ENCODE measurements at places on chromosomes 2 and 18.
A peak's percentile ranks its signal among the peaks of the same experiment; 100 is the strongest.

DNA sequence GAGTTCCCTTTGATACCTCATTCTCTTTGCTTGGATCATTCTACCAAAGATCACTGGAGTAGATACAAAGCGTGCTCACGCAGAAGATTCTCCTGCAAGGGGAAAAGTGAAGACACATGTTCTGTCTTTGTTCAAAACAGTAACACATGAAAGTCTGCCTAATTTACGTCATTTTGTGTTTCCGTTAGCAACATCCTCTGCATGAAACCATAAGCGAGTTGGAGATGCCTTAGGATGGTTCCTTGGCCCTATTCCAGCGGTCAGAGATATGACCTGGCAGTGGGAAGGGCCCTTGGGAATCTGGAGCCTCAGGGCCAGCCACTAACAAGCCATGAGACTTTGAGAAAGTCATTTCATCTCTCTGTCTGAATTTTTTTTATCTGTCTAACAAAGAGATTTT is 180.9 kb upstream of the TWIST2 start:
- no peak for DNase-seq
- H3K27ac ChIP-seq: no peak overlapping the region
- no peaks in the 10 kb centered on the region for H3K36me3 ChIP-seq
- no peak overlapping the region for H3K4me3 ChIP-seq

- H3K36me3 ChIP-seq: peaks cover 47% of the 10 kb centered on the region
- H3K4me1 ChIP-seq: peaks cover 11% of the 10 kb centered on the region
- peak within 1 kb of the TSS; percentile 18 for H3K27ac ChIP-seq
- H3K27me3 ChIP-seq: no peaks in the 10 kb centered on the region
- no peak within 1 kb of the TSS for H3K4me3 ChIP-seq
Observed at GRCh38 chr2:74379851-74380789, at the start of gene DCTN1. Gene DCTN1, minus strand, starts transcription at chr2:74380311. Its CDS starts 274 bp downstream, at chr2:74380037.

GRCh38 chr18:52499644-52500043 is 159.6 kb downstream of the DCC start:
- no peaks in the 10 kb centered on the region for H3K4me1 ChIP-seq
- H3K27ac ChIP-seq: no peak overlapping the region
- H3K36me3 ChIP-seq: no peaks in the 10 kb centered on the region
- H3K27me3 ChIP-seq: no peaks in the 10 kb centered on the region
- no peak for DNase-seq

DNA sequence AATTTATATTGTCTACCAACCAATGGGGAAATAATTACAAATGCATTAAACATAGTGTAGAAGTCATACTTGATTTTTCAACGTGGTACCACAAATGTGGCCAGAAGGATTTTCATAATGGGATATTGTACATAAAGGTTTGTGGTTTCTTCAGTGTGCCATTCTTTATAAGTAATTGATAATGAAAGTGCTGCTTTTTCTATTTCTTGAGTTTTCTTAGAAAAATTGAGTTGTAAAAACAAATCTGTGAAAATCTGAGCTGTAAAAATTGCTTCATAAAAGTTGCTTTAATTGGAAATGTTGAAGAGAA is 103.6 kb downstream of the KYNU start:
- no peak for DNase-seq
- no peak overlapping the region for H3K4me3 ChIP-seq
- peaks cover 20% of the 10 kb centered on the region for H3K27me3 ChIP-seq
- H3K27ac ChIP-seq: no peak overlapping the region
- H3K4me1 ChIP-seq: no peaks in the 10 kb centered on the region

DNA sequence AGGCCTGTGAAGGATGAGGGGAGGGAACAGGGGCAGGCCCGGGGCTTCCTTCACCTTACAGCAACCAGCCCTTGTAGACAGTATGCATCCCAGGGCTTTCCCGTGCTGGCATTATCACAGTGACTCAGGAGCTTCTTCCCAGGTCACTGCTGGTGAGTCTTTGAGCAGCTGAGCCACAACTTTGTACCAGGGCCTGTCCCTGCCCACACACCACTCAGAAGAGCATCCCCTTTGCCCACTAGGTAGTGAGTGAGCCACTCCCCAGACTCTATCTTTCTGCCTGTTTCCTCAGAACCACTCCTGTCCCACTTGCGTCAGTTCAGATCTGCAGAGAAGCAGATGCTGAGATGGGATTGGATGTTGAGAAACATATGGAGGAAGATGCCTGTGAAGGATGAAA is 69.6 kb upstream of the ALPP start:
- no peaks in the 10 kb centered on the region for H3K27me3 ChIP-seq
- peaks cover 35% of the 10 kb centered on the region for H3K4me1 ChIP-seq
- DNase-seq: no peak
- peaks cover 14% of the 10 kb centered on the region for H3K36me3 ChIP-seq
- peak overlapping the region; percentile 80 for H3K27ac ChIP-seq

DNA sequence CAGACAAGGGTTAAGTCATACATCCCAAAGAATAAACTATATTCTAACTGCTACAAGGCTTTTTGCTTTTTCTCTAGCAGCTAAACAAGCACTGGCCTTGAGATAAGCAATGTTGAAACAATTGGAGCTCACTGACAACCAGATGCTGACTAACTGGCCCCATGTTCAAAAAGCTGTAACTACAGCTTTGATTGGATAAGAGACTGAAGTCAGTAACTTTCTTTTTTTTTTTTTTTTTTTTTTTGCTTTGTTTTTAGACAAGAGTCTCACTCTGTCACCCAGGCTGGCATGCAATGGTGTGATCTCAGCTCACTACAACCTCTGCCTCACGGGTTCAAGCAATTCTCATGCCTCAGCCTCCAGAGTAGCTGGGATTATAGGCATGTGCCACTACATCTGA is 45.4 kb upstream of the TMEM163 start:
- no peak for DNase-seq
- no peaks in the 10 kb centered on the region for H3K36me3 ChIP-seq
- no peak overlapping the region for H3K27ac ChIP-seq

DNA sequence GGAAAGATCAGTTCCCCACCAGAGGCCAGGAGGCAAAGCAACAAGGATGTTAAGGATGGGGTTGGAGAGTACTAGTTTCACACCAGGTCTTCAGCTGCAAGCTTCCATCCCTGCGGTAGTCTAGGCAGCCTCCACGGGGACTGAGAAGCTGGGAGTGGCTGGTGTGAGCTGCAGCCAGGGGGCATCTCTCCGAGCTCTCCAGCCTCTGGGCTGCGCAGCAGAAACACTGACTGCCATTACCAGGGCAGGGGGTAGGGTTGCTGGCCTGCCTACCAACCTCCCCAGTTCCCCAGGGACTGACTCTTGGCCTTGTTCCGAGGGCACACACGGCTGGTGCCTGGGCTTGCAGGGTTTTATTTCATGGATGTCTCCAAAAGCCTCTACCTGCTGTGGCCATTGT is 15.9 kb downstream of the GATA6 start:
- no peaks in the 10 kb centered on the region for H3K36me3 ChIP-seq
- H3K4me1 ChIP-seq: no peaks in the 10 kb centered on the region
- no peak for DNase-seq
- H3K27ac ChIP-seq: no peak overlapping the region
- peaks cover 20% of the 10 kb centered on the region for H3K27me3 ChIP-seq
- H3K4me3 ChIP-seq: no peak overlapping the region

- H3K27me3 ChIP-seq: peaks cover 4% of the 10 kb centered on the region
- no peak overlapping the region for H3K27ac ChIP-seq
- H3K36me3 ChIP-seq: no peaks in the 10 kb centered on the region
- no peak for DNase-seq
- H3K4me1 ChIP-seq: no peaks in the 10 kb centered on the region
Observed at GRCh38 chr2:53473236-53473635, 294.4 kb upstream of the CHAC2 start.

GRCh38 chr18:43009674-43010073 is 105.8 kb downstream of the RIT2 start:
- no peaks in the 10 kb centered on the region for H3K4me1 ChIP-seq
- no peaks in the 10 kb centered on the region for H3K36me3 ChIP-seq
- no peaks in the 10 kb centered on the region for H3K27me3 ChIP-seq
- no peak overlapping the region for H3K27ac ChIP-seq
- DNase-seq: no peak
- H3K4me3 ChIP-seq: no peak overlapping the region

GRCh38 chr2:191316246-191316994 is 71.2 kb downstream of the MYO1B start:
- no peak overlapping the region for H3K27ac ChIP-seq
- no peaks in the 10 kb centered on the region for H3K36me3 ChIP-seq
- H3K27me3 ChIP-seq: no peaks in the 10 kb centered on the region
- H3K4me1 ChIP-seq: peaks cover 28% of the 10 kb centered on the region
- no peak overlapping the region for H3K4me3 ChIP-seq

DNA sequence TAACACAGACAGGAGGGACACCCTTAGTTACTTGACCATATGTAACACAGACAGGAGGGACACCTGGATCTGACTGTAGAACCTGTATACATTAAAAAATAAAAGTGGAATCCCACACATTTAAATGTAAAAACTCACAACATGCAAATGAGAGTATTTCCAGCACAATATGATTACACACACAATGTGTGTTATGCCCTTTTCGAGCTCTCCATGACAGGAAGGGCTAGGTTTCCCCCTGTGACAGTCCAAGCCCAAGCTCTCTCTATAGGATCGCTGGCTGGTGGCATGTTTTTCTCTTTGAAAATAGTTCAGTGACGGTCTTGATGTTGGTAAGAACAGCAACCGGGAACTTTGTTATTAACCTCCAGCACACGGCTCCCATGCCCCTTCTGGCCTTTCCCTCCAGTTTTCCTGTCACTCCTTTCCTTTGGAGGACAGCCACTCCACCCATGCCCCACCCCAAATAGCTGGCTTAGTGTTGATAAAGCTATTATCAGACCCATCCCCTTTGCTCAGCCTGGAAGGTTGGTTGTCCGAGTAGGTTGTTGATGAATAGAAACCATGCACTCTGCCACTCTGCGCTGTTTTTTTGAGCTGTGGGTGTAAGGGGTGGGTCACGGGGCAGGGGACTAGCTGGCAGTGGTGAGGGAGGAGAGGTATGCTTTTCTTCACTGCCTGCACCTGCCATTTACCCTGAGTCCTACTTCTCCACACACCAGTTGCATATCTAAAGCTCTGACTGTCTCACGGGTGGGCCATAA is 2.7 kb downstream of the RASGRP3 start:
- no peaks in the 10 kb centered on the region for H3K36me3 ChIP-seq
- no peak for DNase-seq
- no peaks in the 10 kb centered on the region for H3K27me3 ChIP-seq
- no peak overlapping the region for H3K4me3 ChIP-seq

Data from DND-41 (cell line).